ENCODE measurements at places on chromosomes 6 and 20.
A peak's percentile ranks its signal among the peaks of the same experiment; 100 is the strongest.

DNA sequence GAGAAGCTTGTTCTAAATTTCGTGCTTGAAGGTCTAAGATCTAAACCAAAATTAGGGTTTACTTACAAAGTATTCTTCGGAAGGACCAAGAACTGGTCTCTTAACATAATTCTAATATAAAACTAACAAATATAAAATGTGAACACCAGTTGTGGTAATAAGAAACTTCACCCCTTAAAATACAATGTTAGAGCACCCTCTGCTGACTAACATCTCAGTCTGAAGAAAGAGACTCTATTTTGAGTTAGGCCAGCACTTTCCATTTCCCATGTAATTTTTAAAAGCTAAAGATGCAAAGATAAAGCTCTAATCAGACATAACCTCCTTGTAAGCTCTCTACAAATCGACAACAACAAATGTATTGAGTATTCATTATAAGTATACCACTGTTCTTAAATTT is 24.6 kb downstream of the ATG5 start:
- DNase-seq = peak; percentile 73

DNA sequence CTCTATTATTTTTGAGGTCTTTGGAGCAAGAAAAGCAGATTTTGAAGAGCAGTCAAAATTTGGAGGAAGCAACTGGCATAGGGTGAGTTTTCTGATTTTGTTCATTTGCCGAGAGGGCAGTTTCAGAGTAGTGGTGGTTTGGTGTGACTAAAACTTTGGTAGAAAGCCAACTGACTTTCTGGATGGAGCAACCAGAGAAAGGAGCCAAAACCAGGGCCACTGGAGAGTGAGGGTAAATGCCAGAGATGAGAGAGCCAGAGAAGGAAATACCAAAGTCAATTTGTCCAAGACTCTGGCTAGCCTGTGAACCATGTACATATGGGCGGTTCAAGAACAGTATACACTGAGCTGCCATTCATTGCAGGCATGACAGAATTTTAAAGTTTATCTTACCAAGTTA is 40.5 kb upstream of the ZBTB24 start:
- peak; percentile 50 for DNase-seq

GRCh38 chr6:7213416-7213815 is 99.6 kb downstream of the SSR1 start:
- no peak for DNase-seq

DNA sequence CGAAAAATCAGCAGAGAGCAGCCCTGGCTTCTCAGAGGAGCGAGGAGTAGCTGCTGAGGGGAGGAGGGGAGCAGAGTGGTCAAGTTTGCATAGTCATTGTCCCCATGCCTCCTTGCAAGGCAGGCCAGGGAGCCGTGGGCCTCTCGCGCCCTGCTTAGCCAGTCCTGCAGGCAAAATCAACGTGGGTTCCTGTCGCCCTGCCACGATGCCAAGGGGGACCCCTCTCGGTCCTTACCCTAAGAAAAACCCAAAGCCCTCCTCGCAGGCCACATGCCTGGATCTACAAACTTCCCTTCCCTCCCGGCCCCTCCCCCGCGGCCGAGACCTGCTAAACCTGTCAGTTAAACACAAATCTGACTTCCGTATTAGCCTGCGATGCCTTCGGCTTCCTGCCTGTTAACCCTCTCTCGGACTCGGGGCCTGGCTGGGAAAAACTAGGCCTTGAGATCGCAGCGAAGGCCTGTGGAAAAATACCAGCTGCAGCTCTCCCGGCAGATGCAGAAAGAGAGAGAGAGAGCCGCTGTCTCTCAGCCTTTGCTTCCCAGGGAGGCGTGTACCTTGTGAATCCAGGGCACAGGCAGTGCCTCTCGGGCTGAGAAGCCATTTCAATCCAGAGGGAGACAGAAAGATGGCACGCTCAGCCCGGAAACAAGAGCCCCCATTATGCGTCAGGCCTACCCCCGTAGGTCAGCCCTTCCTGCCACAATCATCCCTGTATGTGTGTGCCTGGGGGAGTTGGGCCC is 968 bp upstream of the ZMYND8 start:
- DNase-seq = peak; percentile 96

DNA sequence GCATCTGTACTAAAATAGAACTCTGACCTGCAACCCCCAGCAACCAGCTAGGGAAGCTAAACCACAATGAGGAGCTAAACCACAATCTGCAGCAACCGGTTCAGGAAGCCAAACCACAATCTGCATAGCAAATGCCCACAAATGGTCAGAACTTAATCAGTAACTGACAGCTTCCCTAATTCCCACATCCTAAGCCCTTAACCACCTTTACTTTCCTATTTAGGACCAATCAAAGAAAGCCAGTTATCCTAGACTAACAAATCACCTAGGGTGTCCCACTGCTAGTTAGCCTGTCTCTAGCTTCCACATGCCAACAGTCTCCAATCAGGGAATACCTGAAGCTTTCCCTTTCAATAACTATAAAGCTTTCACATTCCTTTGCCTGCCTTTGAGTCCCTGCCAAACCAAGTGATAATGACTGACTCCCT is 424.6 kb upstream of the PTCHD4 start:
- DNase-seq = peak; percentile 10

DNA sequence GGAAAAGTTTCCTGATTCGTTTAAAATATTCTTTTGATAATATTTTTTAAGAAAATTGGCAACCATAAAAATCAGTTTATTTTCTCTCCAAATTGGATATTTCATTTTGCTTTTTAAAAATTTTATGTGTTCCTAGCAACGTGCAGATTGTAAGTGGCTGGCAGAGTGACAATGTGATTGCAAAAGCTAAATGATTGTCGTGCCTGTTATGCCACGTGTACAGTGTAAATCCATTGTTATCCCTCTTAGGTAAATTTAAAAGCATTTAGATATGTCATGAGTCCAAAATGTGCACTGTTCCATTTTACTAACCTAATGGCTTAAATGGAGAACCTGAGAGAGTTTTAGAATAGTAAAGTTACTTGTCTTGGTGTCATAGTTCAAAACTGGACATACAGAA is 94.4 kb upstream of the ADGRF4 start:
- DNase-seq = no peak

DNA sequence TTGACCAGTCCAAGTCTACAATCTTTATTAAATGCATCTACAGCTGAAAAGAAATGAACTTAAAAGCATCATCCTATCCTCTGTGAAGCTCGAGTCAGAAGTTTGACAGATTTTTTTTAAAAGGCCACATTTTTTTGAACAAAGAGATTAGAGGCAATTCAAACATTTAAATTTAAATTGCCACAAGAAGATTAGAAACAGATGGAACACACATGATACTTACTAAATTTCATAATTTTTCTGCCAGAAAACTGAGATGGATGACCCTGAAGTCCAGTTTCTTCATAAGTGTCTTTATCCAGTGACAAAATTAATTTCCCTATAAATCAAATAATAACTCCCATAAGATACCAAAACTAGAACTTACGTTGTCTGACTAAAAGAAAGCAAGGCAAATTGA is 4.3 kb downstream of the RPP40 start:
- DNase-seq = no peak

DNA sequence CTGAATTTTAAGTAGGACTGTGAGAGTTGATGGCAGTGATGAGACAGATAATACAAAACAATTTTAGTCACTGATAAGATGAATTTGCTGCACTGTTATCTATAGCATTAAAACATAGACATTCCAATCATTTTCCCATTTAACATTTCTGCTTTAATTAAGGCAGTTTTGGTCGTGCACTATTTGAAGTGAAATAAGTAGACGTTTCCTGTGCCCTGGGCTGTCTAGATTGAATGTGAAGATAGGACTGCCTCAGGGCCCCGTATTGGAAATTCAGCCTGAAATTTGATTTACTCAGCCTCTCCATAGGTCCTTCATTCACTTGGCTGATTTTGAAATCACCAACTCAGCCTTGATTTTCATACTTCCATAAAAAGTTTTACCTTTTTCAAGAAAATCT is 48.3 kb downstream of the ARID1B start:
- no peak for DNase-seq

DNA sequence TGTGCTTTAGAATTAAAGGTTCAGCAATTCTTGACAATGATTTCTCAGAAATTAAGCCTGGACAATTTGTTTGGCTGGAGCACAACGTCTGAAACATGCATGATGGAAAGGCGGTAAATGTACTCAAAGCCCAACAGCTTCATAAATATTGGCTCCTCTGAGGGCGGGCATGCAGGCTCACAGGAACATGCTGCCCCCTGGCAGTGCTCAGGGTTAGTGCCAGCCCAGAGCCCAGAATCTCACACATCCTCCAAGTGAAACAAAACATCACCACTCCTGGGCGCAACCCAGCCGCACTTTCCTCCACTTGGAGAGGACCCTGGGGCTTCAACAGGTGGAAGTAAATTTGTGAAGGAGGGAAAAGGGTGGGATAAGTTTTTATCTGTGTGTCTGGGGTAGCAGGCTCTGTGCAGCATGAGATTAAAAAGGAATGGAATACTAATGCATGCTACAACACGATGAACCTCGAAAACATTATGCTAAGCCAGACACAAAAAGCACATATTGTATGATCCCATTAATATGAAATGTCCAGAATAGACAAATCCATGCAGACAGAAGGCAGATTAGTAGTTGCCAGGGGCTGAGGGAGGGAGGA is 54.1 kb upstream of the PTPRT start:
- DNase-seq = no peak

GRCh38 chr20:38945012-38945411 is 17.1 kb upstream of the DHX35 start:
- no peak for DNase-seq

DNA sequence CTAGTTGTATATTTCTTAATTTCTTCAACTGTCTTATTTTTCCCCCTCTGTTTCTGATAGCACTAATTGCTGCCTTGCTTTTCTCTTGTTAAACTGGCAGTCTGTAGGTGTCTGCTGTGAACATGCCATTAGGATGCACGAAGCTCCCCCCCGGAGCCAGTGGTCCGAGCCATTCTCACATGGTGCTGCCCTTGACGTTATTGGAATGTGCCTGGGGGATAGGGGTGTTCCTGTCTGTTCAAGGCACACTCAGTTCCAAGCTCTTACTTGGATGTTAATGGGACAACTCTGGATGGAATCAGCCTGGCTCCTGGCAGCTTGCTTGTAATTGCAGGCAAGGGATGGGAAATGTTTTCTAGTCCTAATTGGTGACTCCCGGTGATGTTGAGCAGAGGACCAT is 68.4 kb downstream of the RREB1 start:
- no peak for DNase-seq

DNA sequence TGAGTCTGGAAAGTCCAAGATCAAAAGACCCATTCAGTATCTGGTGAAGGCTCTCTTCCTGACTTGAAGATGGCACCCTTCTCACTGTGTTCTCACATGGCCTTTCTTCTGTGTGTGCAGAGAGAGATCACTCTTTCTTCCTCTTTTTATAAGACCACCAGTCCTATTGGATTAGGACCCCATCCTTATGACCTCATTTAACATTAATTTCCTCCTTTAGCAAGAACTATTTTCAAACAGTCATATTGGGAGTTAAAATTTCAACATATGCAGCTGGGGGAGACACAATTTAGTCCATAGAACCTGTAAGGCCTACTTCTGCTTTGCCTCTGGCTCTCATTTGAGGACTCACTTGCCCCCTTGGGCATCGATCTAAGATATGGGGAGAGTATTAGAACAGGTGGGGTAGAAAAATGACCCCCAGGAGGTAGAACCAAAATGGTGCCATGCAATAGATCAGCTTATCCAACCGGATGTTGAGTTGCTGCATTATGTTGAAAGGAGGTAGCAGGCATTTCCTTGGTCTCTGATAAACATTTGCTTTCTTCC is 78.4 kb upstream of the ATXN1 start:
- DNase-seq = no peak

GRCh38 chr20:56322681-56323080 is 36.1 kb upstream of the FAM210B start:
- DNase-seq = no peak

- no peak for DNase-seq
Observed at GRCh38 chr6:52103623-52104022, 16.2 kb upstream of the PKHD1 start.

GRCh38 chr6:46246081-46246480 is 75.3 kb upstream of the ENPP5 start:
- no peak for DNase-seq

DNA sequence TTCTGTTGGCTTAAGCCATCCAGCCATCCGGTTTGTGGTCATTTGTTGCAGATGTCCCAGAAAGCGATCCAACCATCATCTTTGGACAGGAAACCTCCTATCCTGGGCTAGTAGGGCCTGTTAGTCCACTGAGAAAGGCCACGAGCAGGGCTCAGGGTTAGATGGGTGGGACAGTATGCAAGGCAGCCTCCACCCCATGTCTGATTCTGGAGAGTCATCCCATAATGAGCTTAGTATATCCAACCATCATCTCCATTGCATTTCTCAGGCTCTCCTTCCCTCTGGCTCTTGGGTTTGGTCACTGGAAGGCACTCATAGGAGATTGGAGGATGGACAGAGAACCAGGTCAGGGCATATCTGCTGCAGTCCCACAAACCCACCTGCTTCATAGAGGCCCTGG is 117.8 kb downstream of the LRFN2 start:
- no peak for DNase-seq

DNA sequence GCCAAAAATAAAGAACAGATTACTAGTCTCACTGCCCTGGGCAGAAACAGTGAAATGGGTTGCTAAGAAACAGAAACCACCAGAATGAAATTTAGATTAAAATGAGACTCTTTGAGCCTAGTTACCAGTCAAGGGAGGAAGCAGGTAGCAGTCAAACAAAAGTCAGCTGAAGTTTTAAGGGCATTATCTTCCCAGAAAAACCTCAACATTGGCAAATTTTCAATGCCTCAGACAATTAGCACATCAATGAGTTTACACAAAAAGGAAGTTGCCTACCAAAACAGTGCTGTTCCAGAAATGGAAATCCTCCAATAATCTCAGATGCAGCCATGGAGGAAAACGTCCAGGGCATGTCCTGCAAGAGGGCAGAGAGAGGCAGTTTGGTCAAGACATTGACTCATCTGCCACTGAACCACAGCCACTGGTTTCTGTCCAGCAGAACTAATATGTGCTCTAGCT is 399.7 kb upstream of the ADGRB3 start:
- DNase-seq = peak; percentile 47

GRCh38 chr6:154361476-154361875 is 4.9 kb upstream of the IPCEF1 start:
- no peak for DNase-seq

DNA sequence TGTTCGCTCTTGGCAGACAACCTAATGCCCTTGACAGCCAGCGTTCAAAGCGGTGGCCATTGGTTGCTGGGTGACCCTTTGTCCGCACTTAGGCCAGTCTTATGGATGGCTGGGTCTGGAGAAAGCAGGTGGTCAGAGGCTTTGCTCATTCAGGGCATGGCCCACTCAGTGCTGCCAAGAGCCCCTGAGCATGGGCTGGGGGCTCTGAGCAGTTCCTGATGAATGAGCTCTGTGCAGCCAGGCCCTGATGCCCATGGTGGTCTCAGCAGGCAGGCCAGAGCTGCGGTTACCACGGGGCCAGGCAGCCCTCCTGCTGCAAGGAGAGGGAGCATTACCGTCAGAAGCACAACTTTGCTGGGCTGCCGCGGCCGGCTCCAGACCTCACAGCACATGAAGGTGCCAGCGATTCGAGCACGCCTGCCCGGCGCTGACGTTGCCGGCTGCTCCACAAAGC is 36.3 kb downstream of the CDH4 start:
- no peak for DNase-seq
